ENCODE measurements at places on chromosomes 1 and 21. TPM values are rescaled to one million over a fixed set of nuclear protein-coding genes. Genes with fewer than 3 reads are reported as not detected.

Gene LCE2B
- total RNA-seq, result not detected

- no peak for DNase-seq
Measured at GRCh38 chr1:56065729-56066128, 513.6 kb downstream of the PLPP3 start.

Gene USP48
- total RNA-seq, result 69.0 TPM

Gene CLCA2
- not detected for total RNA-seq

Gene NFIA
- total RNA-seq, result 86.0 TPM

DNA sequence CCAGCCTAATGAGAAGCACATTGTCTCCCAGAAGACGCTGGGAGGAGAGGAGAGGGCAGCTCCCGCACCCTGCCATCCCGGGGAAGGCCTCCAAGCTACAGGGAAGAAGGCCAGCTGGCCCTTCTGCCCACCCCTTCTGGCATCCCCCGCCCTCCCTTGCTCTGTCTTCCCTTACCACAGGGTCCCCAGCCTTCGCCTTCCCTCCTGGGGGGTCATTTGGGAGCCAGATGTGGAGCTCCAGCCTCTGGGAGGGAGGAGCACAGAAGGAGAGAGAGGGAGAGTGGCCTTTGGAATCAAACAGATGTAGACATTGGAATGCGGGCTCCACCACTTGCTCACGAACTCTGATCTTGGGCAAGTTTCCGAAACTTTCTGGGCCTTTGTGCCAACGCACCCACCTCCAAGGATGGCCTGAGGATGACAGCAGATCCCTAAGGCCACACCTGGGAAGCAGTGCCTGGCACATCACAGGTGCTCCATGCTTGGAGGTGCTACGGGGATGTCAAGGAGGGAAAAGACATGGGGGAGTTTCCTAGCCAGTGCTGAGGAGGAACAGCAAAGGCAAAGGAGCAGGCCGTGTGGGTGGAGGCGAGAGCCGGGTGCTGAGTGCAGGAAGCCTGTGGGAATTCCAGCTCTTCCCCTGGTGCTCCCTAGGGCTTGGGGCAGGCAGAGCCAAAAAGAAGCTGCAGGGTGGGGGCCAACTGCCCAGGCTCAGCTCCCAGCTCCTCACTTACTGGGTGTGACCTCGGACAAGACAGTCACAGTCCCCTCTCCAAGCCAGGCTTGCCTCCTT lies 23.1 kb upstream of the RSPO1 start:
- DNase-seq, result no peak

DNA sequence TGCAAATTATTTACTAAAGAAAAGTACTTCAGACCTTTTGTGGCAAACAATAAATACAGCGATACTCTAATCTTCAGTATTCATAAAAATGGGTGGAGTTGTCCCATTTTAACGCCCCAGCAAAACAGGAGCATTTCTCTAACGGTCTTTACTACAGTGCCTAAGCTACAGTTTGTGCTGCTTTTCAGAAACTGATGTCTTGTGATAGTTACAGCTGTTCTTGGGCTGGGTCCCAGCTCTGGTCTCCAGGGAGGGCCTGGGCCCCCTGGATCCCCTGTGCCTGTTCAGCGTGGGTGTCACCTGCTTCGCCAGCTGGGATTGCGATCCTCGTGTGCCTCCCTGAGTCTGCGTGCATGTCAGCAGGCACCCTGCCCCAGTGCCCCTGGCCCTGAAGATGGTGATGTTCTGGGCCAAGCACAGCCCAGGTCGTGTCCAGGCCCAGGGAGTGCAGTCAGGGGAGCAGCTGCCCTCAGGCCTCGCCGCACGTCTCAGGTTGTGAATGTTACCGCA lies 64.0 kb upstream of the DIP2A start:
- no peak for DNase-seq

DNA sequence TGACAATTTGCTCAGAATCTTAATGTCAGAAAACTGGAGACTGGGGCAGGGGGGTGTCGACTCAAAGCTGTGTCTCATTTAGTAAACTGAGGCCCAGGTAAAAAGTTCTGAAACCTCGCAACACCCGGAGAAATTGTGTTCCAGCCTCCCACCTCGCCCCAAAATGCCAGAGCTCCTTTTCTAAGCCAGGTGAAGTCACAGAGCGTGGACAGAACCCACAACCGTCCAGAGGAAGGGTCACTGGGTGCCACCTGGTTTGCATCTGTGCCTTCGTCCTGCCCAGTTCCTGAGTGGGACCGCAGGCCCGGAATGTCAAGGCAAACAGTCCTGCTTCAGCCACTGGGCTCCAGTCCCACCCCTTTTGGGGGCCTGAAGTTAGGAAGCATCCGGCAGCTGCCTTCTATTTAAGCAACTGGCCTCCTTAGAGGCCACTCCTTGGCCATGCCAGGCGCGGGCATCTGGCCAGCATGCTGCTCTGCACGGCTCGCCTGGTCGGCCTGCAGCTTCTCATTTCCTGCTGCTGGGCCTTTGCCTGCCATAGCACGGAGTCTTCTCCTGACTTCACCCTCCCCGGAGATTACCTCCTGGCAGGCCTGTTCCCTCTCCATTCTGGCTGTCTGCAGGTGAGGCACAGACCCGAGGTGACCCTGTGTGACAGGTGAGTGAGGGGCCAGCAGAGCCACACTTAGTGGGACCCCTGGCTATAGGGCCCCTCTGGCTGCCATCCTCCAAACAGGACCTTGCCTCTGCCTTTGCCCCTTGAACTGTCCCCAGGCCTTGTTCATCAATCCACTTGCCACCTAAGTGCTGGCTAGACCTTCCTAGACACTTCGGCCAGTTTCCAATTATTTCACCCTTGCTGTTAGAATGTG lies at the start of gene TAS1R1:
Gene TAS1R1 (plus strand): TSS at position 401 of the 872 bp plus-strand sequence. CDS start 67 bp downstream, at position 468.
- peak; percentile 45 for DNase-seq

DNA sequence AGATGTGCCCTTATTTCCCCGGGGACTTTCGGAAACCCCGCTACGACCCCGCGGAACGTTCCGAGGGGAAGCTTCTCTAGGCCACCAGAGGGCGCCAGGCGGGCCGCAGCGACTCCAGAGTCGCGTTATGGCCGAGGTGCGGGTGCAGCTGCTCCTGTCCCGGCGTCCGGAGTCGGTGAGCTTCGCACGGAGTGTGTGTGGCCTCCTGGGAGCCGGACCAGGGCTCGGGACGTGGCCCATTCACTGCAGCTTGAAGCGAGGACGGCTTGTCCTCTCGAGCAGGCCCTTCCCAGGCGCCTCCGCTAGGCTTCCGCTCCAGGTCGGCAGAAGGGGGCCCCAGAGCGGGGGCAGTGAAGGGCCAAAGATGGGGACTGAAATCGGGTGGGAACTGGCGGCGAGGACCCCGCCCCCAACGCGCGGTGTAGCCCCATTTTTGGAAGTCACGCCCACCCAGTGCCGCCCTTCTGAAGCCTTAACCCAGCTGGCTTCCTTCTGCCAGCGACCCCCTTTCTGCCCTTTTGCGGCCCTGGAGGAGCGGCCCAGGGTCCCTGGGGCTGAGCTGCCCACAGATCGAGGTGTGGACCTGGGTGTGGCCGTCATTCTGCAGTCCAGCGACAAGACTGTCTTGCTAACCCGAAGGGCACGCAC lies at the start of gene NUDT17:
Gene NUDT17 (plus strand): TSS at position 117 of the 648 bp plus-strand sequence. CDS start 11 bp downstream, at position 128.
- peak; percentile 80 for DNase-seq

DNA sequence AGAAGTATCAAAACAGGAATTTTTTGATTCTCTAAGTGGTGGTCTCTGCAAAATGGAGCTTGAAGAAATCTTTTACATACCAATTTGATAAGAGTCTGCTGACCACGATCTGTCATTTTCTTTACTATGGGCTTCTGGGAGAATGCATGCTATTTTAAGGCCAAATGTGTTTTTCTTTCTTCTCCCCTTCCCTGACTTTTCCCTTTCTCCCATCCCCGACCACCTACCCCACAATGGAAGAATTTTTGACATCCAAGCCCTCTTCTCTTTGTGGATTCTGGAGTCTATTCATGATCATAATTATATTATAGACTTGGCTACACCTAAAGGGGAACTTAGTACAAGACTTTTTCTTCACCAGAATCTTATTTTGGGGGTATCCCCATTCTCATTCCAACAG lies 31.3 kb downstream of the CNIH4 start:
- DNase-seq, result no peak

Gene CYP2J2
- total RNA-seq, result 0.36 TPM

Gene ZNF678
- total RNA-seq, result 55.3 TPM

GRCh38 chr1:5826601-5827000 lies 165.6 kb downstream of the NPHP4 start:
- DNase-seq, result no peak

DNA sequence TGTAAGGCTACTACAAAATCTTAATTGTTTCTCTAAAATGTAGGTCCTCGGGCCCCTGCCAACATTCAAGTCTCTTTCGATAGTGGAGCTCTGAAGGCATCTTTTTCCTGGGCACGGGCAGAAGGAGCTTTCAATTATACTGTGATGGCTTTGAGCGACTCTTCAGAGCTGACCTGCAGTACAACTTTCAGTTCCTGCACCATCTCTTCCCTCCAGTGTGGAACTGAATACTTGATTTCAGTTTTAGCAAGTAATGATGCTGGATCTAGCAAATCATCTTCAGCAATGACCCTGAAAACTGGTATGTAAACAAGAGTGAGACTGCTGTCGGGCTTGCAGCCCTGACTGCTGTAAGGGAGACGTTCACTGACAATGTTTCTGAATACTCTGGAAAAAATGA lies 9.6 kb downstream of the FNDC7 start:
- DNase-seq, result no peak

DNA sequence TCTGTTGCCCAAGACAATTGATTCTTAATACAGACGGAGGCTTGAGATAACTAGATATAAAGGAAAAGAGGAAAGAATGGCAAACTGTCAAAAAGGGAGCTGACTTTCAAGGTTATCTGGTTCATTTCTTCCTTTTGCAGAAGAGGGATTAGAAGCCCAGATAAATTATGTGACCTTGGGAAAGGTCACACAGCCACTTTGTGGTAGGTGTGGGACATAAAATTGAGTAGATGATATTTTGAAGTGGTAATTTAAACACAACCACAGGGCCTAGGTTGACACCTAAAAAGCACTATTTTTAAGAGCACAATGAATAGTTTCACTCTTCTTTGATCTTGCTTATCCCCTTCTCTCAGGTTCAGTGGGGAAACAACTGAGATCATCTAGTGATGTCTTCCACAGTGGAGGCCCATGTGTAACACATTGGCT lies 16.9 kb upstream of the KIAA0040 start:
- DNase-seq, result no peak

Gene MPC2
- 24.3 TPM for total RNA-seq

DNA sequence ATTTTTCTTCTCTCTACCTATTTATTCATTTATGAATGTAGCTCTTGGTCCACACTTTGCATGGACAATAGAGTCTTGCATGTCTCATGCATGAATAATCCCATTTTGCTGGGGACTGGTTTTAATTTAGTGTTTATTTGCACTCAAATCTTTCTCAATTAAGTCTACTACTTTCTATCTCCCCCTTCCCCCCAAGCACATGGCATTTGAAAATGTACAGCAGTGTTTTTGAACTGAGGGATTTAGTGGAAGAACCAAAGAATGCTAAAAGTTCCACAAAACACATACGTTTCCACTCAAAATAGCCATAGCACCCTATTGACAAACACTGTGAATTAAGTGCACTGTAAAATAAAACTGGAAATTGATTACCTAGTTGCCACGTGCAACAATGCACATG lies 119.5 kb upstream of the USH2A start:
- no peak for DNase-seq

Gene ADAMTS5
- 5.8 TPM for total RNA-seq

- no peak for DNase-seq
Measured at GRCh38 chr1:66443793-66444192, 90.2 kb upstream of the SGIP1 start.

Gene VWA1
- 7.8 TPM for total RNA-seq

DNA sequence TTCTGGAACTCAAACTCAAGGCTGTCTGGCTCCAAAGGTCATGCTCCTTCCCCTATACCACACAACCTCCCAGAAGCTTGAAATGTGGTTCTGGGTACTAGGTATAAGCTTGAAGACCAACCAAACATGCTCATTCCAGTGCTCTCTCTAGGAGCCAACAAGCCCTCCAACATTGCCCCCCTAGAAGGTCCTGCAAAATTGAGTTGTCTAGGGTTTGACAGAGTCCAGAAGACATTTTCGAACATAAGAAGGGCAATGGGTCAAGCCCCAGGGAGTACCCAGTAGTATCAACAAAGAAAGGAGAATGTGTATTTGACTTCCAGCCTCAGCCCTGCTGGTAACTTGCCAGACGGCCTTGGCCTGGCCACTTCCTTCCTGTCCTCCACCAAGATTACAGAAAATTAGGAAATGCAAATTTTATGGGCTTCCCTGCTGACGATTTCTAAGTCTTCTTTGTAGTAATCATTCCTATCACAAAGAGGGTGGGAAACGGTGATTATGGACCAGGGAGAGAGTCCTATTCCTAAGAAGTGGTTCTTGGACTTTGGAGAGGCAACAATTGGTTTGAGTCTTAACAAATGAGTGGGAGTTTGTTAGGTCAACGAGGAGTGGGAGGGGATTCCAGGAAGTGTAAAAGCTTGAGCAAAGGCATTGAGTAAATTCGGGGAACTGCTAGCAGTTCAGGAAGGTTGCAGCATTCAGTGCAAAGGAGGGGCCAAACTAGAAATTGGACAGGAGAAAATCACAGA lies 18.7 kb upstream of the SLAMF1 start:
- no peak for DNase-seq

Gene BTBD8
- total RNA-seq, result 97.8 TPM

- DNase-seq, result no peak
Measured at GRCh38 chr1:16503494-16503893, 10.6 kb downstream of the RNU1-1 start.

GRCh38 chr1:156471496-156472490 lies 28.8 kb downstream of the MEF2D start:
- no peak for DNase-seq

DNA sequence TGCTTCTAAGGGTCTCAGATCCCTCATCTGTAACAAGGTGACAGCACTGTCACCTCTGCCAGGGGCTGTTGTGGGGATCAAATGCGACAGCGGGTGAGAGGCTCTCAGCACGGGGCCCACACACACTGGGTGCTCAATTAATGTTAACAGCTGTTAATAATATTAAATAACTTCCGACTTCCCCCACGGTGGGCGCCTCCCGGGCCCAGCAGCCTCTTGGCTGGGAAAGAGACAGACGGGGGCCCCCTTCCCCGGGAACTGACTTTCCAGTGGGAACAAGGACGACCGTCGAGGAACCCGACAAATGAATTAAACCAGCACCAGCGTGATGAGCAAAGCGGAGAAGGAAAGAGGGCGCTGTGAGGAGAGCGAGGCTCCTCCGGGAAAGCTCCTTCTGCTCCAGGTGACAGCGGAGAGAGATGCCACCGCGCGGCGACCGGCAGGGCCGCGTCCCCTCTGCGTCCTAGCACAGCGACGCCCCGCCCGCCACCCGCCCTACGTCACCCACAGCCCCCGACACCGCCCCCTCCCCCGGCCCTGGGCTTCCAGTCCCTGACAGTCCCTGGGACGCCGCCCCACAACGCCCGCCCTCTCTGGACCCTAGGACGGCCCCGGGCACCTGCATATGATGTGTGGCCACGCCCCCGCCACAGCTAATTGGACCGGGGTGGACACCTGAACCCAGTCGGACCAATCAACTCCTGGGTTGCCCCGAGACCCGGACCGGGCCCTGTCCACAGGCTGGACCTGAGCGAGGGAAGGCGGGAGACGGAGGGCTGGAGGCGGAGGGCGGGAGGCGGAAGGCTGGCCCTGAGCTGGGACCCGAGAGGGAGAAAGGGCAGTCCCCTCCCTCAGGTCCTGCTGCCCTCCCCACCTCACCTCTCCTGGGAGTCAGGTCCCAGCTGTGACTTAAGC lies 38.2 kb downstream of the MATN1 start:
- peak; percentile 36 for DNase-seq

Gene KPNA6
- 23.9 TPM for total RNA-seq

Gene LPAR3
- total RNA-seq, result 0.27 TPM

GRCh38 chr1:236507022-236507700 lies 16.6 kb upstream of the LGALS8 start:
- DNase-seq, result no peak

Gene HLX
- total RNA-seq, result 1.00 TPM

Gene CTTNBP2NL
- 27.8 TPM for total RNA-seq

Measured in cerebellum (tissue), 4 donors.